ENCODE measurements at places on chromosomes 1 and 21. TPM values are rescaled to one million over a fixed set of nuclear protein-coding genes. Genes with fewer than 3 reads are reported as not detected.

REN gene
- 0.81 TPM for total RNA-seq

GADD45A gene
- total RNA-seq = 16.4 TPM

DNA sequence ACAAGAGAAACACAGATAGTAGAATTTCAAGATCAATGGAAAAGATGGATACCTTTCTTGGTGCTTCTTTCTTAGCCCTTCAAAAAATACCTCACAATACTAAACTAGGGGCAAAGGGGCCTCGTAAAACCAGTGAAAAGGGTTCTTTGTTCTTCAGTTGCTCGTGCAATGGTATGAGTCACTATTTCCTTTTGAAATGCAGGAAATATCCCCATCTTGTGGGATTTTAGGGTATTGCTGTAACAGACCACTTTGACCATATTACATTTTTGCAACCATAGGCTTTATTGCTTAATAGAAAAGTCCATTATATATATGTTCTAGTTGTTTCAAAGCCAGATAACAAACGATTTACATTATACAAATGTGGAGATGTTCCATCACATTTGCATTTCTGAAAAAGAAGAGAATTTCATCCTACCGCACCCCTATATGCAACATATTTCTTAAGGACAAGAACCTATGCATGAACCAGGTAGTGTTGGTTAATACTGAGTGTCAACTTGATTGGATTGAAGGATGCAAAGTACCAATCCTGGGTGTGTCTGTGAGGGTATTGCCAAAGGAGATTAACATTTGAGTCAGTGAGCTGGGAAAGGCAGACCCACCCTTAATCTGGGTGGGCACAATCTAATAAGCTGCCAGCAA, 88.6 kb upstream of the PKN2 start:
- no peak for DNase-seq

DNA sequence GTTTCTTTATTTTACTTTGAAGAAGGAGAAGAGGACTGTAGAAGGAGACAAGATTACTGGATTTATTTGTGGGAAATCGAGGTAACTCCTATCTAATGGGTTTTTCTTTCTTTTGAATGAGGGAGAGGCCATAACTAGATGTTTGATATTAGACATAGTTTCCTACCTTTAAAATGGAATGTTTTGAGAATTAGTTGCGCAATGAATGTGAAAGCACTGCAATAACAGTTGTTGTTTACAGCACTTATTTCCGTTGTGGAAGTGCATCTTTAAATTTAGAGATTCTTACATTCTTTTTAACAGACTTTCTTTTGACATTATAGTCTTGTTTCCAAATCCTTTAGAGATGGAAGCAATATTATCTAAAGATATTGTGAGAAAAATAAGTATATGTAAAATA, 229.0 kb downstream of the SRGAP2C start:
- DNase-seq = no peak

CHI3L1 gene
- total RNA-seq = 85.1 TPM

GRCh38 chr1:31796707-31797106, 19.1 kb downstream of the SPOCD1 start:
- no peak for DNase-seq

DNA sequence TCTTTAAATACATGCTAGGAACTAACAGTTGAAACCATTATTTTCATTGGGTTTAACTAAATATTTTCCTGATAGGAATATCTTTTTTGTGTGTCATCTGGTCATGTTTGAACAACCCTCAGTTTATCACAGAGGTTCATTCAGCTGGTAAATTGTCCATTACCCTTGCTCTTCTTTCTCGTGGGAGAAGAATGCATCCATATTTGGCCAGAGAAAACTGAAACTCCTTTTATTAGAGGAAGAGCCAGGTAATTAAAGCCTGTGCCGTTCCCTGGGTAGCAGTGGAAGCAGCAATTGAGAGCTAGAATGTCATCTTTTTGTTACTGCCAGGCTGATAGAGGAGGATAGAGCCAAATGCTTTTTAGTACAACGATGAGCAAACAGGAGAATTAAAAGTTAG, 587.2 kb upstream of the ZRANB2 start:
- DNase-seq = no peak

DNA sequence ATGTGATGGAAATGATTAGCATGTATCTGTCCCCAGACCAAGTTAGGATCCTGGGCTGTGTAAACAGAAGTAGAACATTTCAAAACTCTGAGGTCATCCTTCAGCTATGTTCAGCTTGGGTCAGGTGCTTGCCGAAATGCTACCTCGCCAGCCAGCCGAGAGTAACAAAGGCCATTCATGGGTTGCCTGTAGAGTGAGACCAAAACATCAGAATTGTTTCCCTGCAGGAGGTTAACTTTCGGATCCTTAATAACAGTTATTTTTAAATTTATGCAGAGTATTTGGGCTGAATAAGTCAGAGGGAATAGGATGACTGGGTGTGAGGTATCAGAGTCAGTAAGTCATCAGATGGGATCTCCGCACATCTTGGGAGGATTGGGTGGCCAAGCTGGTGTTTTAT, 35.6 kb downstream of the SMYD2 start:
- no peak for DNase-seq

- DNase-seq = no peak
These were observed 7.1 kb downstream of the GPR157 start for GRCh38 chr1:9121496-9122409.

EVI5 gene
- total RNA-seq = 43.7 TPM

- DNase-seq = peak; percentile 74
These were observed 23.0 kb upstream of the DMBX1 start for GRCh38 chr1:46466477-46467182.

GRCh38 chr1:5140136-5140535, 485.7 kb downstream of the AJAP1 start:
- DNase-seq = no peak

- DNase-seq = no peak
These were observed 34.4 kb downstream of the C21orf91 start for GRCh38 chr21:17784604-17785402.

GRCh38 chr1:30330644-30331043, 392.7 kb downstream of the MATN1 start:
- no peak for DNase-seq

GRCh38 chr1:47471163-47471562, 33.3 kb downstream of the FOXD2 start:
- DNase-seq = no peak

DNA sequence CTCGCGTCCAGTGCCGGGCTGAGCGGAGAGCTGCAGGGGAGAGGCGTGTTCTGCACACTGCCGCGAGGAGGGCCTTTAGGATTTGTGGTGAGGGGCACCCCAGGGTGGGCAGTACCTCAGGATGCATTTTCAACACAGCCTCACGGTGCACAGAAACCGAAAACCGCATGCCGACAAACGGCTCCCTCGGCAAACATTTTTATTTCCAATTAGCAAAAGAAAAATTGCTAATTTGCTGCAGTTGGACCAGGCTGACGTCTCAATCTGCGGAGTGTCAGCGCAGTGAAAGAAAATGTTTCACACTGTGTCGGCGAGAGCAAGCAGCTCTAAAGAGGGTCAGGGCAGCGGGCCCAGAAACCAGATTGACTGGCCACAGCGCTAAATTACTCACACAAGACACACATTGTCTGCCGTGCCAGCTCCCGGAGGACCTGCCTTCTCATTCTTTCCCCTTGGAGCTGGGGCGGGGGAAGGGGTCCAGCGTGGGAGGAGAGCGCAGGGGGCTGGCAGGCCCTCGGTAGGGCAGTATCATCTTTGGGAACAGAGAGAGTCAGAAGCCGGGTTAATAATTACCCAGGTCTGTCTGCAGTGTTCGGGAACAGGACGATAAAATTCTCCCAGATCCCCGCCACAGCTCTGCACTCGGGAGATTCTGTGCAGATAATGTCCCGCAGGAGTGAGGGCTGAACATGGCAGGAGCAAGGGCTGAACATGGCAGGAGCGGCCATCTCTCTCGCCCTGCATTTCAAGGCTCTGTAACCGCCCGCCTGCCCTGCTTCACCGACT, 150.2 kb downstream of the PRDM16 start:
- peak; percentile 86 for DNase-seq

- DNase-seq = no peak
These were observed 59.6 kb downstream of the XPR1 start for GRCh38 chr1:180691322-180691913.

B4GALT2 gene
- 23.8 TPM for total RNA-seq

DNA sequence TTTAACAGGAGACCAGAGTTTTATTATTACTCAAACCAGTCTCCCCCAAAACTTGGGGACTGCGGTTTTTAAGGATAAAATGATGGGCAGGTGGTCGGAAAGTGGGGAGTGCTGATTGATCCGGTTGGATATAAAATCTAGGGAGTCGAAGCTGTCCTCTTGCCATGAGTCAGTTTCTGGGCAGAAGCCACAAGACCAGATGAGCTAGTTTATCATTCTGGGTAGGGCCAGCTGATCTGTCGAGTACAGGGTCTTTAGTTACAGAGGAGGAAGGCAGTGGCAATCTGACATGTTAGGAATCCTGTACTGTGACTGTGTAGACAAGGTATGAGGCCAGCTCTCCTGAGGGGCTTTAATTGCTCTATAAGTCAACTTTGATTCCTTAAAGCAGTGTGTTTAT, 22.9 kb upstream of the FOXE3 start:
- DNase-seq = no peak

GUCA2A gene
- not detected for total RNA-seq

- DNase-seq = no peak
These were observed 26.9 kb downstream of the KRTAP19-8 start for GRCh38 chr21:31011412-31011811.

DNA sequence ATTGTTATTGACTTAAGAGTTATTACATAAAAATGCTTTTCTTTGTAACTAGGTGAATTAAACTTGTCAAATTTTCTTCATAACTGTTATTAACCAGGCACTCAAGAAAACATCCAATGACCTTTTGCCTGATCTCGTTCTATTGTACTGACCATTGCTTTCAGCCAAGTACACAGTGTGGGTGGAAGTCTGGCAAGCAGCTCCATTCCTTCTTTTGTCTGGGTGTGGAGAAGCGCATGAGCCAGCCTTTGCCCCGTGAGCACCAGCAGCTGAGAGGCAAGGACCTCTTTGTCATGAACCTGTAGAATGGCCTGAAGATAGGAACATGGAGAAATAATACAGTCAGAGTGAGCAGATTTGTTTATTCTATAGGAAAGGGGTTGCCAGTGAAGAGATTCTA, 57.5 kb downstream of the IARS2 start:
- no peak for DNase-seq

DNA sequence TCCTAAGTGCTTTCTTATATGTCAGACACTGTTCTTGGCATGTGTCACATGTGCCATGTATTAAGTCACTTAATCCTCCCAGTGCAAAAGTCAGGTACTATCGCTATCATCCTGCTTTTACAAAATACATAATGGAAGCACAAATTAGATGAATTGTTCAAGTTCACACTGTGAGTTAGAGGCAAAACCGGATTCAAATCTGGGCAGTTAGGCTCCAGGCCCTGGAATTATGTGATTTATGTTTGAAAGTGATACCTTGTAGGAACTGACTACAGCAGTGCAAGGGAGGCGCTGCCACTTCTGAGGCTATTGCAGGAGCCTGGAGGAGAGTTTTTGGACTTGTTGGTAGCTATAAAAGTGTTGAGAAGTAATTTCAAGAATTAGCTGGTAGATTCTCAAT, 358.3 kb downstream of the HLX start:
- DNase-seq = no peak

- peak; percentile 21 for DNase-seq
These were observed 35.1 kb downstream of the TMEM51 start for GRCh38 chr1:15188678-15189077.

GRCh38 chr21:29481641-29482040, 182.9 kb downstream of the BACH1 start:
- no peak for DNase-seq

C2CD4D gene
- total RNA-seq = 0.29 TPM

- no peak for DNase-seq
These were observed 206.3 kb downstream of the HS2ST1 start for GRCh38 chr1:87120779-87121178.

SLC6A17 gene
- 0.06 TPM for total RNA-seq

GRCh38 chr1:203093754-203094410, 8.1 kb upstream of the MYOG start:
- no peak for DNase-seq

- no peak for DNase-seq
These were observed 19.5 kb downstream of the DIO1 start for GRCh38 chr1:53913352-53914033.

DNA sequence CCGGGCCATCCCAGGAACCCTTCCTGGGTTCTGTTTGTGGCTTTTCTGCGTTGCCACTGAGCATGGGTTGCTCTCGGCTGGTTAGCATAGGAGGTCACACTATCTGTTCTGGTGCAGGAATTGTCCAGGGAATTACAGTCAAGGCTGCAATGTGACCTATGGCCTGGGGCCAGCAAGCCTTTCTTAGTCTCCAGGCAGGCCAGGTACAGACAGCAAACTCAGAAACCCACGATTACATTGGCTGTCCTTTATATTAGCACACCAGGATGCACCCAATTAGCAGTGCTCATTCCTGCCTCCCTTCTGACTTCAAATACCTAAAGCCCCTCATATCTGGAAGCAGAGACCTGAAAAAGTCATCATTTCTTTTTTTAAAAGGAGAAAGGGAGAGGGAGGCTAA, 55.2 kb downstream of the CD247 start:
- DNase-seq = no peak

GRCh38 chr1:220511179-220511578, 16.8 kb upstream of the MARK1 start:
- no peak for DNase-seq

DNA sequence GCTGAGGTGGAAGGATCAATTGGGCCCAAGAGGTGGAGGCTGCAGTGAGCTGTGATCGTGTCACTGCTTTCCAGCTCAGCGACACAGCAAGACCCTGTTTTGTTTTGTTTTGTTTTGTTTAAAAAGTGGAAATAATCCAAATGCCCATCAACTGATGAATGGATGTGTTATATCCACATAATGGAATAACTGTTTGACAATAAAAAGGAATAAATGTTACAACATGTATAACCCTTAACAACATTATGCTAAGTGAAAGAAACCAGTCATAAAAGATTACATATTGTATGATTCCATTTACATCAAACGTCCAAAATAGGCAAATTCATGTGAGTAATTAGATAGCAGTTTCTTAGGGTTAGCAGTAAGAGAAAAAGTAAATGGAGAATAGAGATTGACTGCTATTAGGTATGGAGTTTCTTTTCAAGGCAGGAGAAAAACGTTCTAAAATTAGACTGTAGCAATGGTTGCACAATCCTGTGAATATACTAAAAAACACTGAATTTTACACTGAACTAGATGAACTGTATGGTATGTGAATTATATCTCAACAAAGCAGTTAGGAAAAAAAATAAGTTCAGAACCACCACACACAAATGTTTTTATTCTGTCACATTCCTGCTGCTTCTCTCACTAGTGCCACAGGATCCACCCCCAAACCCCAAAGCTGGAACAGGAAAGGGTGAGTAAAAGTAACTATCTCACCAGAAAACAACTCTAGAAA, 15.7 kb downstream of the FOXJ3 start:
- no peak for DNase-seq

SPAG17 gene
- 0.12 TPM for total RNA-seq

DNA sequence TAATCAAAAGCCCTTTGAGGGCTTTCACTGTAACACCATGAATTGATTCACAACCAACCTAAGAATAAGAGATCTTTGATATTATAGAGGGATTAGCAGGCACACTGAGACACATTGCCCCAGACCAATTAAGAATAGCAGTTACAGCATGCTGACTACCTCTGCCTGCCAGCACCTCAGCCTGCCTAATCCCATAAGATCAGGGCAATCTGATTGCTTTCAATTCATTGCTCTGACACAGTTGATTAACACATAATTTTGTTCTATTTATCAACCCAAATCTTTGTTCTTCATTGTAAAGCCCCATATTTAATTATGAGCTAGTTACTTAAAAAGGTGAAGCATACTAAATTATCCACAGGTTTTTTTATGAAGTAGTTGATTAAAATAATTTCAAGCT, 548.8 kb upstream of the ZP4 start:
- no peak for DNase-seq

GSTM5 gene
- total RNA-seq = 18.1 TPM

All from upper lobe of right lung (tissue), 1 donor.